Activated CD4-positive, CD25-positive, alpha-beta regulatory T cell treated with anti-CD3 and anti-CD28 coated beads, Interleukin-2, amount 50 U/mL, for 16 hours (primary cell): ENCODE measurements at places on chromosomes 4 and X.

- DNase-seq: no peak
These were observed 297.6 kb downstream of the IDS start for GRCh38 chrX:149207518-149207917.

DNA sequence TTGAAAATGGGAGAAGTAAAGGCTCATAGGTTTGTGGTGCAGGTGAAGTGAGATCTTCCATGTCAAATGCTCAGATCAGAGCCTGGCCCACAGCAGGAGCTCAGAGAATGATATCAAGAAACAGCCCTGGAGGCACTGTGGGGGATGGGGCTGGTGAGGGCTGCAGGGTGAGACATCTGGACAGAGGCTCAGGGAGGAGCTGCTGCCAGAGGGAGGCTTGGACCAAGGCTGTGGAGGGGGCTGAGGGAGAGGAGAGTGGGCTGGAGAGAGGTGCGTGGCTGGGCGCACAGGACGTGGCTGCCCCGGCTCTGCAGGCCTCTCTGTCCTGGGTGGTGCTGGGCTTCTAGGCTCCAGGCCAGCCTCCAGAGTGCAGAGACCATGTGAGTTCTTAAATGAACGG lies 5.6 kb downstream of the SORCS2 start:
- no peak for DNase-seq

- DNase-seq: no peak
These were observed 14.9 kb downstream of the TIFA start for GRCh38 chr4:112270640-112271421.

GRCh38 chr4:12612876-12613275 lies 871.3 kb downstream of the RAB28 start:
- DNase-seq: no peak

- DNase-seq: no peak
These were observed 79.5 kb downstream of the PRKG2 start for GRCh38 chr4:81135501-81135900.
